GM13977 (cell line): ENCODE measurements at places on chromosomes 2 and 18.
A peak's percentile ranks its signal among the peaks of the same experiment; 100 is the strongest.

- DNase-seq, result peak; percentile 68
Observed at GRCh38 chr2:98460573-98461497, 16.2 kb downstream of the INPP4A start.

DNA sequence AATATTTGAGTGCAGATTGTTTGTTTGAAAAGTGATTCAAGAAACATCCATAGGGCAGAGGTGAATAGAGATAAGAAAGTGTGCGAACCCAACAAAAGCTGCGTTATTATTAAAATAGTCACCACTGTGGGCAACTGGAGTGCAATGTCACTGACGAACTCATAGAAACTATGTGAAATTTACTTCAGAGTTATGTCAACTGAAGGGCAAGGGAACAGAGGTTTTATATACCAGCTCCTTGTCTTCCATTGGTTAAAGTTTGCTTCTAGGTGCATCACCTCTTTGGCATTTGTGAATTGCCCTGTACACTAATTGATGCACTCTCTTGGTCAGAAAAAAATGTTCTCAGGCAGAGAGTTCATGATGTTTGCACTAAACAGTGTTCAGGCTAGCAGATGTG, 110.5 kb upstream of the NYAP2 start:
- DNase-seq, result no peak

DNA sequence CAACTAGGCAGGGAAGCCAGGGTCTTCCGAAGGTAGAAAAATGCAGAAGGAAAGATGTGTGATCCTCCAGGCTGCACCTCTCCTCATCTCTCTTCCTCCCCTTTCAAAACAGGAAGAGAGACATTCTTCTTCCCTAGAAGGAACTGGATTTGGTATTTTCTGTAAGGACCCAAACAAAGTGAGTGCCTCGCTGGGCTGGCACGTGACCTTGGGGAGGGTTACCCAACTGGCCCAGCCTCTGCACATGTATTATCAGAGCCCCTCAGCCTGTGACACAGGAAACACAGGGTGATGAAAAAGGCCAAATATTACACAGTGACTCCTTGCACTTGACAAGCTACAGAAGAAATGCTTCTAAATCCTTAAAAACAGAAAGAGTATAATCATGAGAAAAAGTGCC, 2.3 kb downstream of the HJURP start:
- no peak for DNase-seq

- no peak for DNase-seq
Observed at GRCh38 chr2:310994-311393, 23.1 kb upstream of the ALKAL2 start.

DNA sequence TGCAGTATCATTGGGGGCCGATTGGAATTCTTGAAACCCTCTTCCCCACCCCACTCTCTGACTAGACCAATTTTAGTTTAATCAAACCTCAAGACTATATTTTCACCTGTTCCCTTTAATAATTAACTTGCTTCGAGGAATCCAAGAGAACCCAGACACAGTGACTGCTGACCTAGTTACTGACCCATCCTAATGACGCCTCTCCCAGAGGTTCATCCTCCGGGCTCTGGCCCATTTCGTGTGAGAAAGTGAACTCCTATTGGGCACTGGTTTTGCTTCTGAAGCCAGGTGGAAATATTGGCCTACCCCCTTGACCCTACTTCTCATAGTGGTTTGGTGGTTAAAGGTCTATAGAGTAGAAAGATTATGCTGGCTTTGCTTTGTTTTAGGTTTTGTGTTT, 39.9 kb downstream of the RPL37A start:
- DNase-seq, result no peak

- no peak for DNase-seq
Observed at GRCh38 chr2:11856095-11856494, 109.7 kb downstream of the LPIN1 start.
